KG1 (cell line): ENCODE measurements at places on chromosomes 5 and 9.

DNA sequence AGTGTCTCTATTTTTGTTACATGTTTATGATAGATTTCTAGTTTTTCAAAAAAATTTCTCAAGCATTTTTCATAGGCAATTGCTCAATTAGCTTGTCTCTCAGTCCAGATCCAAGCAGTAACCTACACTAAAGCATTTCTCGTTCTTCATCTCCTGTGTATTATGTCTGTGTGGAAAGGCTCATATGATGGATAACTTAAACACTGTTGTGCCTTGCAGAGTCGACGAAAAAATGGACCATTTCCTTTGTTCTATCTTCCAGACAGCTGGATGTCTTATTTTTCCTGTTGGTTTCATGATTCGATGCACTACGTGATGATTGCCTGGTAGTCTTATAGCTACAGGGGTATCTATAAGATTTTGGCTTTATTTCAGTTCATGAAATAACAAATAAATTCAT, 347.8 kb downstream of the TRPM3 start:
- no peak for DNase-seq

DNA sequence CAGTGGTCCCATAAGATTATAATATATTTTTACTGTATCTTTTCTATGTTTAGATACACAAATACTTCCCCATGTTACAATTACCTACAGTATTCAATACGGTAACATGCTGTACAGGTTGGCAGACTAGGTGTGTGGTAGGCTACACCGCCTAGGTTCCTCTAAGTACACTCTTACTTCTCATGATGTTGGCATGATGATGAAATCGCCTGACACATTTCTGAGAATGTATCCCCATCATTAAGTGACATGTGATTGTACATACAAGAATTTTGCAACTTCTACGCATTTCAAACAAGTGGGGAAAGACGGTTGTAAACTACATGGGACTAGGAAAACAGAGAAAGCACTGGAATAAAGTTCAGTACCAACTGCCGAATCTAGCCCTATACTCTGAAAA, 53.3 kb downstream of the SETX start:
- DNase-seq, result no peak

DNA sequence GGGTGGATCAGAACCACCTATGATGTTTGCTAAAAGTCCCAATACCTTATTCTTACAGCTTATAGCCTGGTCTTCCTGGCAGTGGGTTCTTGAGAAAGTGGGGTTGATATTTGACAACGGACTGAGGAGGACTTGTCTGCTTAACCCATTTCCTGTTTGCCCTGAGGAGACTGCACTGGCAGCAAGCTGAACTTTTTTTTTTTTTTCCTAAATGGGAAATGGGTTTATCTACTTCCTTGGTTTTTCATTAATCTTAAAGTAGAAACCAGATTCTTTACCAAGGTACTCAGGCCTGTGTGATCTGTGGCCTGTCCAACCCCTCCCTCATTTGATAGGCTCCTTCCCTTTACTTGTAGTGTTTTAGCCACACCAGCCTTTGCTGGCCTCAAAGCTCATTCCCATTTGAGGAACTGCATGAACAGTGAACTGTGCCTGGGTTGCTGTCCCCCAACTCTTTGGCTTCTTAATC, 47.1 kb downstream of the C9orf57 start:
- DNase-seq, result no peak

- no peak for DNase-seq
Measured at GRCh38 chr9:133144142-133144903, 19.4 kb downstream of the GBGT1 start.

- no peak for DNase-seq
Measured at GRCh38 chr5:11555171-11555570, 349.1 kb downstream of the CTNND2 start.

- DNase-seq, result no peak
Measured at GRCh38 chr5:477871-478270, 34.9 kb downstream of the EXOC3 start.

- peak; percentile 17 for DNase-seq
Measured at GRCh38 chr9:83508067-83508466, 30.1 kb downstream of the FRMD3 start.

DNA sequence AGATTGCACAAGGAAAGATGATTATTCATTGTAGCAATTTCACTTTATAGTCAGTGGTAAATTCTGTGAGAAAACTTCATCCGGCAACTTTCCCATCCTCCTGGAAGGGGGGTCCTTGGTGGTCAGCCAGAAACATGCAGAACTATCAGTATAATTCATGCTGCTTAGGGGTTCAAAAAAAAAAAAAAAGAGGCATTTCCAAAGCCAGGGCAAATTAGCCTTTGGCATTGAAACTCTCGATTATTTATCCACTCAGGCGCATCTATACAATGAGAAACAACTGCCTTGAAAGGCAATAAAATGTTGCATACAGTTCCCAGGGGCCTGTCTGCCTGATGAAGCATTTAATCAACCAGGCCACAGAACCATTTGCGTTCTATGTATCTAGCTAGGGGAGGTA, 263.3 kb downstream of the TMEM167A start:
- DNase-seq, result no peak

- no peak for DNase-seq
Measured at GRCh38 chr9:87703636-87704276, 22.2 kb upstream of the CTSL start.

GRCh38 chr9:99713838-99714306, 107.8 kb upstream of the NR4A3 start:
- no peak for DNase-seq

DNA sequence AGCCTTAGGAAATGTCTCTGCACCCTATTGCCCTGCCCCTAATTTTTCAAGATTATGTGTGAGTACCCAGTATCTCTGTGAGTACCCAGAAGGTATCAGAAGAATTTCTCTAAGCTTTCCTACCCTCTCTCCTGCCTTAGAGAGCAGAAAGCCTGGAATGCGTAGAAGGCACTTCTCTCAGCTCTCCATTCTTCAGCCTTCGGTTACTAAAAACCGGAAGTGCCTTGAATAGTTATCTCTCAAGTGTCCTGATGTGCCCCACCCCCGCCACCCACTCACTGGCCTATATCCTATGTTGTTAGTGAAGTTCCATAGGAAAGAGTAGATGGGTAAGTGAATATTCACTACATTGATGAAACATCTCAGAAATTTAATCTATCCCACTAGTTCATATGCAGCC, 210.7 kb upstream of the CDH10 start:
- no peak for DNase-seq

- DNase-seq, result no peak
Measured at GRCh38 chr9:92353051-92353450, 27.3 kb downstream of the CENPP start.

GRCh38 chr5:83993803-83994202, 273.1 kb upstream of the HAPLN1 start:
- no peak for DNase-seq

GRCh38 chr5:149280802-149281201, 9.1 kb downstream of the AFAP1L1 start:
- DNase-seq, result no peak

- no peak for DNase-seq
Measured at GRCh38 chr5:153223376-153223775, 267.1 kb upstream of the GRIA1 start.

GRCh38 chr9:127974769-127975261, 6.0 kb downstream of the EEIG1 start:
- no peak for DNase-seq

GRCh38 chr9:131443648-131444047, 49.8 kb downstream of the PRRC2B start:
- no peak for DNase-seq

DNA sequence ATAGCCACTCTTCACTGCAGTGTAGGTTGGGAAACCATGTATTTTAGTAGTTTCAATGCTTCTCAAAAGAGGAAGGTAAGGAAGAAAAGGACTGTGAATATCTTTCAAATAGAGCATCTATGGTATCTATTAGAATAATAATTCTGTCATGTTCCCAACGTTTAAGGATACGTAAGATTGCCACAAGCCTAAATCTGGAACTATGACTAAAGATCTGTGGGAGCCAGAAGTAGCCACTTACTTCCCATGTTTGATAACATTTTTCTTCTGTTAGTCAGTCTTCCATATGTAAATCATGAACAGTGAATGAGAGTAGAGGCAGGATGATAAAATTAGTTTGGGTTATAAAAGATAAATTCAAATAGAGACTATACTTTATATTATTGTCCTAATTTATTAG, 16.3 kb upstream of the MROH2B start:
- DNase-seq, result no peak

DNA sequence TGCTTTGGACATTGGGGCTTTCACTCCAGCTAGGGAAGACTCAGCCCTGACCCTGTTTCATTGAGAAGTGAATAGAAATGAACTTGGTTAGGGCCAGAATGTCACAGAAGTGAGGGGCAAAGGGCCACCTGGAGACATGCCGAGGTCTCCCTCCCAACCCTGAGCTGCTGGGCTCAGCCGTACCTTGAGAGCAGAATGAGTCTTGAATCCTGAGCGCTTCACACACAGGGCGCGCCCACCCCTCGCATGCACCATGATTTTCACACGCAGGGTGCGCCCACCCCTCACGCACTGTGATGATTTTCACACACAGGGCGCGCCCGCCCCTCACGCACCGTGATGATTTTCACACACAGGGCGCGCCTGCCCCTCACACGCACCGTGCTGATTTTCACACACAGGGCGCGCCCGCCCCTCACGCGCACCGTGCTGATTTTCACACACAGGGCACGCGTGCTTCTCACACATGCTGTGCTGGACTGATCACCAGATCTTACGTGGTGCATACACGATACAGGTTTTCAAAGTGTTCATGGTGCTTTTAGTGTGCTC, 99.0 kb downstream of the EHMT1 start:
- DNase-seq, result no peak

- DNase-seq, result no peak
Measured at GRCh38 chr9:126699401-126699881, 85.7 kb downstream of the LMX1B start.

- DNase-seq, result no peak
Measured at GRCh38 chr5:157602505-157602904, 26.9 kb upstream of the ADAM19 start.

DNA sequence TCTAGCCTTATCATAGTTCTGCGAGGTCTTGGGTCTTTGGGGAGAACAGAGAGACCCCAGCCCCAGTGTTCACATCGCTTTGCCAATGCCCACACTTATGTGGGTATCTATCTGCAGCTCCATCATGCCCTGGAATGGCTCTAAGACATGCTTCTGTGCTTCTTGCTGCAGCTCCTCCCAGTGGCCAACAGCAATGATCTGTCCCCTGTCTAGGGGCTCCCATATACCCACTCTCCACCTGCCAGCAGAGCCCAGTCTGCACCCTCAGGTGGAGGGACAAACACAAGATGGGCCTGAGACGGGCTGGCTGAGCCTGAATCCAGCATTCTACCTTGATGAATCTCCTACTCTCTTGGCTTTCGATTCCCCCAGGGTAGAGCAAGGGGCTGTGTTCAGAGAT, 14.6 kb upstream of the DAP start:
- no peak for DNase-seq

GRCh38 chr5:40653221-40654022, 26.3 kb upstream of the PTGER4 start:
- DNase-seq, result no peak

DNA sequence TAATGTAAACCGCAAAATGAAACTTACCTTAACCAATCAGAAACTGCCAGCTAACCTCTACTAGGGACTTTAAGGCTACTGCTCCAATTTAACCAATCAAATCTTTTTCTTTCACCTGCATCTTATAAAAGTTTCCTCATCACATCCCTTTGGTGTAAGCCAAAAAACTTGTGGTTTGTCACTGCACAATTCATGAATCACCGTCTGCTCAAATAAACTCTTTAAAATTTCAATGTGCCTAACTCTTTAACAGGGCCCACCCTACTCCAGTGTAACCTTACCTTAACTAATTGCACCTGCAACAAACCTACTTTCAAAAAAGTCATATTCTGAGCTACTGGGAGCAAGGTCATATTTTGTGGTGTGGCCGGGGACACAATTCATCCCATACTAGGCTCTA, 172.2 kb upstream of the GRAMD2B start:
- DNase-seq, result no peak

DNA sequence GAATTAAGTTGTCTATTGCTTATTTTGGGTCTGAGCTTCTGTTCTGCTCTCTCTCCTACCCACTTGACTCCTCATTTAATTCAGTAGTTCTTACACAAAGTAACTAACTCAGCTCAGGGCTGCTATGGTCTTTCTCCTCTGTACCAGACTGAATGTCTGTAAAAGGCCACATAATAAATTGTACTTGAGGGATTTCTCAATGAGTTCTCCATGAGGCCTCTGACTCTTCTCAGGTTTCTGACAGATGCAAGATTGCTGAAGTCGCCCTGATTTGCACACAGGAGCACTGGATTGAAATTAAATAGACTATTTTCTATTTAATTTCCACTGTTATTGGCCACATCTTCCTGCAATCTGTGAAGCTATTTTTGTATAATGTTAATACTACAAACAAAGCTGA, 2.9 kb downstream of the IQGAP2 start:
- DNase-seq, result no peak

GRCh38 chr9:110579862-110580219, 300 bp upstream of the SVEP1 start:
- DNase-seq, result no peak

- DNase-seq, result no peak
Measured at GRCh38 chr5:4065472-4066320, 470.1 kb downstream of the IRX1 start.

DNA sequence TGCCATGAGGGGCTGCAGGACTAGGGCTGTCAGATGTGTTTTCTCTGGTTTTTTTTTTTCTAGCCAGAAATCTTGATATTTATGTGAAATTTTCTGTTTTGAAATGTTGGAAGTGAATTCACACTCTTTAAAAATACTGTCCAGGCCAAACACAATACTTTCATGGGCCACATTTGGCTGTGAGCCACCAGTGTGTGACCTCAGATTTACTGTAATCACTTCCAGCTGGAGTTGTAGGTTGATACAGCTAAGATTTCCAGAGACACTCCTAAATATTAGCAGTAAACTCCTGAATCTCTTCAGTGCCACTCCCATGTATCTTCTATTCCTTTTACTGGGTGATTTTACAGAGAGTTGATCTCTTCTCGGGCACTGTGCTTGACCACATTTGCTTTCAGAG, 92.2 kb upstream of the CKMT2 start:
- no peak for DNase-seq

DNA sequence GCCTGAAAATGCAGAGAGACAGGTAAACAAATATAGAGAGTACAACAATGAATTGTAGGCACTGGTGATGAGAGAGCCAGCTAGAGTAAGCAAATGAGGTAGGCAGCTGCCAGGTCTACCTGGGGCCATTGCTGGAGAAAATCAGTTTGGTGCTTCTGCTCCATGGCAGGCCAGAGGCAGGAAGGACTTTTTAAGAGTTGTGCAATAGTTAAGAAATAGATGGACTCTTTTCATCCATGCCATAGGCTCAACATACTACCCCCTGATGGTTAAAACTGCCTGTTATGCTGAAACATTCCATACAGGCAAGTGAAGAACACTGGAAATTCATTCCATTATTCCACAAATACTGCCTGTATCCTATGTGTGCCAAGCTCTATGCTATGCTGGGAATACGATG, 86.5 kb upstream of the CCDC112 start:
- DNase-seq, result no peak

GRCh38 chr5:126868338-126869004, 91.5 kb downstream of the LMNB1 start:
- no peak for DNase-seq

GRCh38 chr5:123286891-123287290, 136.3 kb downstream of the CEP120 start:
- DNase-seq, result no peak

- DNase-seq, result no peak
Measured at GRCh38 chr9:83649515-83649914, 26.6 kb downstream of the IDNK start.

GRCh38 chr9:117744856-117745389, 40.7 kb downstream of the TLR4 start:
- DNase-seq, result no peak
